Upper lobe of right lung (tissue), 1 donor: ENCODE measurements at places on chromosomes 12 and 14. TPM values are rescaled to one million over a fixed set of nuclear protein-coding genes. Genes with fewer than 3 reads are reported as not detected.

The DYRK2 gene
- total RNA-seq, result 15.5 TPM

GRCh38 chr14:60266021-60266937, 17.3 kb downstream of the PPM1A start:
- DNase-seq, result no peak

DNA sequence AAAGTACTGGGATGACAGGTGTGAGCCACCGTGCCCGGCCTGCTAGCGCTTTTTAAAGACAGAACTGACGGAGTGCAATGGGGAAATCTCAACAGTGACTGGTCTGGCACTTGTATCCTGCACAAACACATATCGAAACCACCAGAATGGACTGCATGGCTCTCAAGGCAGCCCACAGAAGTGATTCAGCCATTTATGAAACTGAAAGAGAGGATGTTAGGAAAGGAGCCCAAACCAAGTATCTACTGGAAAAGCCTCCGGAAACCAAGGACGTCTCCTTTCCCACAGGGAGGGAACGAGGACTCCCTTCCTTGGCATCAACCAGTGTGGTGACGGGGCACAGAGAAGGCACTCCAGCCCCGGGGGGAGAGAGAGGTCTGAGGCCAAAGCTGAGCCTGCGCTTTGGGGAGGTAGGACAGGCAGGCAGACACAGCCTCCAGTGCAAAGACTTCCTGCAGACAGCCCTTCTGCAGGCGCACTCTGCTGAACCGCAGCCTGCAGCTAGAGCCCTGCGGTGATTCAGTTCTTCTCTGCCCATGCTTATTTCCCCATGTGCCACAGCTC, 16.5 kb downstream of the SLC15A4 start:
- DNase-seq, result no peak

- peak; percentile 77 for DNase-seq
Measured at GRCh38 chr12:57726884-57727757, 11.4 kb downstream of the AGAP2 start.

- no peak for DNase-seq
Measured at GRCh38 chr12:69056743-69057515, 124.0 kb upstream of the CPM start.

The ACOT6 gene
- not detected for total RNA-seq

DNA sequence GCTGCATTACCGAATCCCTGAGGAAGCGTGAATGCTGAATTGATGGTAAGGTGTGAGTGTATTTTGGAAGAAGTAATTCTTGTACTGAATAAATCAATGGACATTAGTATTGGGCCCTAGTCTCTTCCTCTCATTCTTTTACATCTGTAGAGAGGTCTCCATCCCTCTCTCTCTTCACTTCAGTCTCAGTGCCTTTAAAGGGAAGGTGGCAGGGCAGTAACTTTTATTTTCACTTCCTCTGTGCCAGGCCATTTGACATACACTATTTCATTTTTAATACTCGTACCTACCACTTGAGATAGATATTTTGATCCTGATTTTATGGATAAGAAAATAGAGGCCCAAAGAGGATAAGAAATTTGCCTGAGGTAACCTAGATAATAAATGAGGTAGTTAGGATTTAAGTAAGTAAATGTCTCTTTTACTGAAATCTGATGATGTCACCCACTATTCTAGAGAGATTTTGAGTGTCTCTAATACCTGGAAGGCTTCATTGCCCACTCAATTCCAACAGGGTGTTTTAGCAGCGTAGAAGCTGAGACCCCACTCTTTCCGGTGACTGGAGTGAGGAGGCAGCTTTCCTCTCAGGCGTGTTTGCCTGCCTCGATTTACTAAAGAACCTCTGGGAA, 177.9 kb upstream of the PRICKLE1 start:
- DNase-seq, result no peak

DNA sequence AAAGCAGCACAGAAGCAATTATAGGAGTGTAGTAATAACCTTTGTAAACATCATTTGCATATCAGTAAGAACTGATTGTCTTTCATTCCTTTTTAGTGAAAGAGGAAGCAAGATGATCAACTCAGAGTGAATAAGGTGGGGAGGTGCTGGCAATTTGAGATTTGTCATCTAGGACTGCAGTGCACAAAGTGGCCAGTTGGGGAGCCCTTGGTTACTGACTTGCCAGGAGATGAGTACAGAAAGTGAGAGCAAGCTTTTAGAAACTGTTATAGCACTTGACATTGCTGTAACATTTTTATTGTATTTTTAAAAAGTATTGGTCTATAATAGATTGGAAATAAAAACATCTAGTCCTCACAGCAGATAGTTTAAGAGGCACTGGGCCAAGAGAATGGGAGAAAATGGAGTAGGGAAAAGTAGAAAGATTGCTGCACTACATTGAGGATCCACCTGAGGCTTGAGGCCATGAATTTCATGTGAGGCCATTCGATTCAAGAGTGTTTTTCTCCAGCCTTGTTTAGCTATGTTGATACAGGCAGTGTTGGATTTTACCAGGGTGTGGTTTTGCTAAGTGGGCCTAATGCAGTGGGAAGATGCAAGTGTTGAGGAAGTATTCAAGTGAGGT, 98.2 kb downstream of the SNAPC1 start:
- no peak for DNase-seq

- DNase-seq, result no peak
Measured at GRCh38 chr12:95216711-95217376, 423 bp downstream of the FGD6 start.

The RFLNA gene
- 1.0 TPM for total RNA-seq

- no peak for DNase-seq
Measured at GRCh38 chr12:50620109-50620977, 115.6 kb downstream of the DIP2B start.

DNA sequence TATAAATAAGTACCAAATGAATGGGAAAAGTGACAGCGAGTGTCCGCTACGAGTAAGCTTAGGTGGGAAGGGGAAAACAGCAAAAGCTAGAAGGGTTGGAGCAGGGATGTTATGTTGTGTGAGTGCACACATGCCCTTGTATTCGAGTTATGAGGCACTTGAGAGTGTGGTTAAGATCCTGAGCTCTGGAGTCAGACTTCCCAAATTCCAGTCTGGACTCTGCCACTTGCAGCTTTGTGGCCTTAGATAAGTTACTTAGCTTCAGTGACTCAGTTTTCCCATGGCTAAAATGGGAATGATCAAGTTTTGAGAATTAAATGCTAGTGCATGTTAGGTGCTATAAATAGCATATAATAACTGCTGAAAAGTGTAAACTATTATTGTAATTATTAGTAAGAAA, 44.9 kb downstream of the KTN1 start:
- DNase-seq, result no peak

The TMEM132D gene
- 1.0 TPM for total RNA-seq

- no peak for DNase-seq
Measured at GRCh38 chr12:122423258-122424165, 1.0 kb upstream of the CLIP1 start.

DNA sequence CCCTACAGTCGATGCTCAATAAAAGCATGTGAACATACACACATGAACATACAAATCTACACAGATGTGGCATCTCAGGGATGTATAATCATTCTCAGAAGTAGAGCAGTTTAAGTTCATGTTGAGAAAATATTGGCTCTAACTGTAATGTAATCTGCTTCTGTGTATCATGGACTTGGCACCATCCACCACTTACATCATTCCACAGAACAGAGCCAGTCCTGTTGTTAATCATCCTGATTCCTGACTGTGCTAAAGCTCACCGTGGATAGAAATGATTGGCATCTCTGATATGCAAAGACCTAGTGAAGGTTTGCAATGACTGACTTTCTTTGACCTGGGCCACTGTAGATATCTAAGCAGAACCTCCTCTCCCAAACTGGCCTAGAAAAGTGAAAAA, 1141.3 kb downstream of the BCL11B start:
- no peak for DNase-seq

GRCh38 chr14:32203928-32204357, 874 bp upstream of the RNU6-8 start:
- DNase-seq, result no peak

DNA sequence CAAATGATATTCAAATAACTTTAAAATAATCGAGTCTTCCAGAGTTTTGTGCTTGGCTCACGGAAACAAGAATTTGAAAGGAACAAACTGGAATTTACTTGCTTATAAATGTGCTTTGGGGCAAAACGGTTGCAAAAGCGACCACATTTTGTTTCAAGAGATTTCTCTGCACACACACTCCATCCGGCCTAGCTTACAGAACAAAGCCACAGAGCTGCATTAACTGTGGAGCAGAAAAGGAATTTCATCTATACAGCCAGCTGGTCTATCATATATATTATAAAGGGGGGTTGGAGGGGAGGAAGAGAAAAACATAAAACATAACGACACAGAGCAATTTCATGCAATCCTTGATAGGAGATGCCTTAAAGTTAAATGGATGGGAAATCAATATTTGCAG, 153.0 kb downstream of the MYRFL start:
- DNase-seq, result no peak

GRCh38 chr12:115044073-115044472, 360.1 kb upstream of the TBX3 start:
- no peak for DNase-seq
